ENCODE measurements at places on chromosomes 4 and X.

- no peak for DNase-seq
Measured at GRCh38 chr4:116328261-116328860, 757.0 kb downstream of the TRAM1L1 start.

- DNase-seq, result no peak
Measured at GRCh38 chrX:149638860-149639259, 7.3 kb upstream of the TMEM185A start.

DNA sequence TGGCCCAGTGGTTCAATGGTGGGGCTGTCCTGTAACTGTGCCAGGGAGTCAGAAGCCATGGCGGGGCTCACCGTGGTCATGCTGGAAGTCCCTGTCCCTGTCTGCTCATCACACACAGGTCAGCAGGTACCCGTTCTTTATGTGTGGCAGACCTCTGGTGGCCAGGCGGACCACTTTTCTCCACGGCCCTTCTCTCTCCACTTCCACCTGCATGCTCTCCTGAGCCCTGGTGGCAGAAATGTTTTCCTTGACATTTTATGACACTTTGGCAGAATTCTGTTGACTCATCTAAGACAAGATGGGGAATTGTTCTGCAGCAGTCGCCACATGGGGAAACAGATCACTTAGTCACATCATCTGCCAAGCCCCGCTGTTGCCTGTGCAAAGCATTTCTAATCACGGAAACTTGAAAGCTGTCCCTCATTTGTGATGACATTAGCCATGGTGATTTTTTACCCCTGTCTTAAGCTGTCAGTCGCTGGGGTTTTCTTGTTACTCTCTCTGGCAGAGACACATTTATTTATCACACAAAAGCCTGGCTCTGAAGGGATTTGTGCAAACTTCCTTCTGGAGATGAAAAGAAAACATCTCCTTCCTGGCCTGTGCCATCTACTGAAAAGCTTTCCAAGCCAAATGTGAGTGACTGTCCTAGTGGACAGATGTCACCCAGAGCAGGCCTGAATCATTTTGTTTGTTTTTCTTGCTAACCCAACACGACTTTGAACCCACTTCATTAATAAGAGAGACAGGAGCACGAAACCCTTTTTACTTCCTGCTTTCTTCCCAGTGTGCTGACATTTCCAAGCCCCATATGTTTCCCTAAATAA lies 38.8 kb upstream of the STIM2 start:
- no peak for DNase-seq

- DNase-seq, result no peak
Measured at GRCh38 chrX:132216806-132217202, 2.4 kb downstream of the RAP2C start.

GRCh38 chr4:4200624-4201023 lies 26.1 kb downstream of the OTOP1 start:
- DNase-seq, result no peak

DNA sequence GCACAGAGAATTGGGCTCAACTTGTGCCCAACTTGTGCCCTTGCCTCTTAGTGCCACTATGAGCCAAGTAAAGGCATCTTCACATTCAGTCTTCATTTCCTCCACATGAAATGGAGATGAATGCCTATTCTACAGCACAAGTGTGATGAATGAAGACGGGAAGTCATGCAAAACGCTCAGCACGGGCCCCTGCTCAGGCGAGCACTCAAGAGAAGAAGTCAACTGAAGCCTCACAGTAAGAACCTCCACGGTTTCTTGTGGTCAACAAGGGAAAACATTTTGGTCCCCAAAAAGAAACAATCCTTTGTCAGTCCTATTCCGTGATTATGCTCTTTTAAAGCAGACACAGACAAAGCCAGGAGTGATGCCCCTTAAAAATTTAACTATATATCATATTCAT lies 87.0 kb downstream of the IRF2 start:
- no peak for DNase-seq

DNA sequence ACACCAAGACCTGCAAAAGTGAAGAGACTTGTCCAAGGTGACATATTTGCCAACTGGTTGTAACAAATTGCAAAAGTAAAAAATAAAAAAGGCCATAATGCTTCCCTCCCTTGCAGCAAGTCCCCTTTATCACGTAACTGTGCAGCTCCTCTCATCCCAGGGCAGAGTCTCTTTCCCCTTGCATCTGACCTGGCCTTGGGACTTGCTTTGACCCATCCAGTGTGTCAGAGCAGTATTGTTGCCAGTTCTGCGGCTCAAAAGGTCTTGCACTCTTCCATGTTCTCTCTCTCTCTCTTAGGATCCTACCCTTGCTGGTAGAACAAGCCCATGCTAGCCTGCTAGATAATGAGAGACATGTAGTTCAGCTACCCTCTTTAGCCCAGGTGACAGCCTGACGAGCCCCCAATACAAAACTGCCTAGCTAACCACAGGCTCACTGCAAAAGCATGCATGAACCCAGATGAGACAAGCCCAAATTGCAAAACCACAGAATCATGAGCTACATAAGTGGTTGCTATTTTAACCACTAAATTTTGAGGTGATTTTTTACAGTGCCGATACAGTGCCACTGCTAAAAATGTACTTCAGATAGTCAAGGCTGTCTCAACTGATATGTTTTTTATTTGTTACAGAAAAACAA lies 289.5 kb upstream of the PPARGC1A start:
- no peak for DNase-seq

GRCh38 chr4:33494150-33494549 lies 2750.2 kb downstream of the ARAP2 start:
- no peak for DNase-seq

DNA sequence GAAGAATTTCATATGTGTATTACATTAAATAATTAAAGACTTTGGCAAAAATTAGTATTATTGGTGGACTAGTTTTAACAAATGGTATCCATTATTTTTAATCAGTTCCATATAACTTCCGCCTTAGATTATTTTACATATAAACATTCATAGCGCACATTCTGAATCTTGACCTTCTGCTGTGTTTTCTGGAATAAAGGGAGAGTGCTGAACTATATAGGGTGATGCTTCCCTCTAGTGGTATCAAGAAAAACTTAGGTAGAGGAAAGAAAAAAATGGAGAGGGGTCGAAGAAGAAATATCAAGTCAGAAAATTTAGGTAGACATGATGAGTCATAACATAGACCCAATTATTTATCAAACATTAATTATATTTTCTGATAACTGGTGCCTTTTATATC lies 155.6 kb upstream of the PACRGL start:
- DNase-seq, result no peak

- no peak for DNase-seq
Measured at GRCh38 chrX:6694977-6695376, 160.1 kb upstream of the VCX3A start.

DNA sequence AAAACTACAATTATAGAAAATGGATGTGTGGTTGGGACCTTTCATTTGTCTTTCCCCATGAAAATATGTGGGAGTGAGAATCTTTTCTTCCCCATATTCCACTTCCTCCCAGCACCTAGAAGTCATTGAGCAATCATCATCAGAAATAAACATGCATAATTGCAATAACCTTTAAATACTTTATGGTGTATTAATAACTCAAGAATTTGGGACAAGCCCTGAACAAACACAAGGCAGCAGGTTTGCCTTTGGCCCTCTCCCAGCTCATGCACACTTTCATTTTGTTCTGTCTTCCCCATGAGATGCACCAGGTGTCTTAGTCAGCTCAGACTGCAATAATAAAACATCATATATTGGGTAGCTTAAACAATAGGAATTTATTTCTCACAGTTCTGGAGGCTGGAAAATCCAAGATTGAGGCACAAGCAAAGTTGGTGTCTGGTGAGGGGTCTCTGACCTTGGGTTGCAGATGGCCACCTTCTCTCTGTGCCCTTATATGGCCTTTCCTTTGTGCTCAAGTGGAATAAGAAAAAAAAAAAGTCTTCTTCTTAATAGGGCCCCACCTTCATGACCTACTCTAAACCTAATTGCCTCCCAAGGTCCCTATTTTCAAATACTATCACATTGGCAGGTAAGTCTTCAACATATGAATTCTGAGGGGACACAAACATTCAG lies 34.7 kb upstream of the TMEM184C start:
- DNase-seq, result no peak

DNA sequence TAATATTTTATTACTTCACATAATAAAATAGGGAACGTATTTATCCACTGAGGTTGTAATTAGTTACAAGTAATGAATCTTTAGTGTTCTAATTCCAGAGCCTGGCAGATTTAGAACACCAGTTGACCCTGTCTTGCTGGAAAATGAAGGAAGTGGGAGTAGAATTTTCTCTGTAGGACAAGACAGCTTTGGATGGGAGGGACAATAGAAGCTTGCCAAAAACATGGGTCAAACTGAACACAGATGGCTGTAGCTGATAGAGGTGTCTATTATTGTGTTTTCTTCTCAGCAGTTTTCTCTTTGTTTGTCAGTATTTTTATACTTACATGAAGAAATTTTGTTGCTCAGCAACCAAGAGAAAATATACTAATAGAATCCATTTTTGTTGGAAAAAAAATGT lies 20.2 kb downstream of the FAT4 start:
- no peak for DNase-seq

DNA sequence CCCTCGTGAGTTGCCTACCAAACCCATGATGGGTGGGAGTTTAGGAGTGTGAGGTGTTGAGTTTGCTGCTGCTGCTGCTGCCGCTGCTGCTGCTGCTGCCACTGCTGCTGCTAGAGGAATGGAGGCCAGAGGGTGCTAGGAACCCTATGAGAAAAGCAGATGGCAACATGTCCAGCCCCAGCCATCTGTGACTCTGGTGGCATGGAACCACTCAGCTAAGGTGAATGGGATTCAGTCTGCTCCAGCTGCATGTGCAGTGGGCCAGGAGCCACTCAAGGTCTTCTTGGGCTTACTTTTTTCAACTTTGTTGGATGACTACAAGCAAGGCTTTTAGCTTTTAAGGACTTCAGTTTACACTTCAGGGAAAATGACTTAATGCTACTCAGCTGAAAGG lies 103.8 kb downstream of the RTL5 start:
- no peak for DNase-seq

DNA sequence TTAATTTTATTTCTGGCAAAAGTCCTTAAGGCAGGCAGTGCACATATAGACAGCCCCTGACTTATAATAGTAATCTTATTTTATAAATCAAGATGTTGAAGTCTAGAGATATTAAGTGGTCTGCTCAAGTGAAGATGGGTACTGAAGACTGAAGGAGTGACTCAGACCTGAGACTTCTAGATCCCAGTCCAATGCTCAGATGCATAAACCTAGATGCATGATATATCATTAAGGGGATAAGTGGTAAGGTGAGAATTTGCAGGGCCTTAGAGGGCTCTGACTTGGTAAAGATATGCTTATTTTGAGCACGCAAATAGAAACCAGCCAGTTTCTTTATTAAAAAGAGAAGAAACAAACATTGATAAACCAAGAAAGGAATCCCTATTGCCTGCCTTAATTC lies 42.9 kb downstream of the SLC9A7 start:
- DNase-seq, result no peak

DNA sequence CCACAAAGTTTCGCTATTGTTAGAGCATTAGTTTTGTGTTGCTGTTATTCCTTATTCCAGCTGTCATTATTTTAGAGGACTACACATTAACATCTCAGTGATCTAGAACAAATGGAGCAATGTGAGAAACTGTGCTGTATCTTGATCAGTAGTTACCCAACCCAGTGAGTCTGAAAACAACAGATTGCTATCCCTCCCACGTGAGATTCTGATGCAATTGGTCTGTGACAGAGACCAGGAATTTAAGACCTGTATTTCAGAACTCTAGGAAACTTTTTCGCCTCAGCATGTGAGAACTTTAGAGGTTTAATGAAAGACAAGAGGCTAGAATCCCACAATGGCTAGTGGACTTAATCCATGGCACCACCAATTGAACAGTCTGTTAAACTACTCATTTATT lies 35.7 kb upstream of the CDS1 start:
- no peak for DNase-seq
